Stimulated activated CD4-positive, alpha-beta T cell treated with anti-CD3 and anti-CD28 coated beads, Interleukin-15, amount 100 ng/mL, for 48 hours (primary cell): ENCODE measurements at places on chromosomes 5 and 9.

DNA sequence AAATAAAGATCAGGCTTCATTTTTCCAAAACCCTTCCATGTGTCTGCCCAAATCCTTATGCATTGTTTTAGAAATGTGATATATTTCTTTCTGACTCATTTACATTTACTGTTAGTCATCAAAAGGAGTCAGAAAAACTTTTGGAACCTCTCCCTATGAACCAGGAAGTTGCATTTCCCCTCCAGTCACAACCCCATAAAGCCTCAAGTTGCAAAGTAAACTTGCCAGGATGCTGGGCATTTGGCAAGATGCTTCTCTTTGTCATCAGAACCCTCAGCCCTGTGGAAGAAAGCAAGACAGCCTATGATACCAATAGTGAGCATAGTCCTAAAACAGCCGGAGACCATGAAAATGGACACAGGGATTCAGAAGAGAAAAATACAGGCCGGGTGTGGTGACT, 84.2 kb downstream of the MUSK start:
- DNase-seq, result no peak

DNA sequence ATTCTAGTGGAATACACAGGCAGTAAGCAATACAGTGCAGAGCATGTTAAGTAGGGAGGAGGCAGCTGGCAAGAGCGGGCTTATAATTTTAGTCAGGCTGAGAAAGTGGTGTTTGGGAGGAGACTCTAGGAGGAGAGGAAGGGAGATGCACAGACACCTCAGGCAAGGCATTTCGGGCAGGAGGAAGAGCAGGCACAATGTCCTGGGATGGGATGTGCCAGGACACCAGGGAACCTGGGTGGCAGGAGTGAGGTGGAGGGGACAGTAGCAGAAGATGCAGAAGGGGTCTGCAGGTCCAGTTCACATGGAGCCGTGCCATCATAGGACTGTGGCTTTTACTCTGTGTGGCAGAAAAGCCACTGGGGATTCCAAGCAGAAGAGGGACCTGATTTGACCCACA, 143.7 kb upstream of the FSTL4 start:
- DNase-seq, result no peak

DNA sequence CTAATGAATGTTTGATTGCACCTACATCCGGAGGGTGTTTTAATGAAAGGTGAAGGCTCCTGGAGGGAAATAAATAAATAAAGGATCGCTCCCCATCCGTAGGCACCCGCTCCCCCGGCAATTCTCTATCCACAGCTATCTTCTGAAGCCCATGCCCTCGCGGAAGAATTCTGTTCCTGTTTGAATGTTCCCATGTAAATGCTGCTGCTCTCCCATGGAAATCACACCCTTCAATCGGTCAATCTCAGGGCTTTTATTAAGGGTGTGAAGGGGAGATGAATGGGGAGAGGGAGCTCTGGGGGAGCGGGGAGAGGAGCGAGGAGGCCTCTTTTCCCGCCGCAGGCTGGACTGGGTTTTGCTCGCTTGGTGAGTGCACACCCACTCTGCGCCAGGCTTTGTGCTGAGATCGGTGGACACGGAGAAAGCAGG, 21.1 kb upstream of the ARAP3 start:
- no peak for DNase-seq

GRCh38 chr9:137376386-137376785, 46.6 kb downstream of the EXD3 start:
- no peak for DNase-seq

DNA sequence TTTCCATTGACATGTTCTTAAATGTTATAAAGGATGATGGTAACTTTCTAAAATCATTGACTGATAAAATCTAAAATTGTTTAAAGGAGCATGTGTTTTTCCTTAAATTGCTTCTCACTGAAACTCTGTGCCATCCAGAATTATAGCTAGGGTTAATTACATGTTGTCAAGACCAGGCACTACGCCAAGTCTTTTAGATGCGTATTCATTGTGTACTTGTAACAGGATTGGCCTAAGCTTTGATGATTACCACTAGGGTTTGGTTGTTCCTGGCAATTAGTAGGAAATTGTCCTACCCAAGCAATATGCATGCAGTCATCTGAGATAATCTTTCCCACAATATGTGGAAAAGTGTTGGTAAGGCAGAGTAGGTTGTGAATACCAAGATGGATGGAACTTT, 43.8 kb downstream of the PRKACG start:
- no peak for DNase-seq

DNA sequence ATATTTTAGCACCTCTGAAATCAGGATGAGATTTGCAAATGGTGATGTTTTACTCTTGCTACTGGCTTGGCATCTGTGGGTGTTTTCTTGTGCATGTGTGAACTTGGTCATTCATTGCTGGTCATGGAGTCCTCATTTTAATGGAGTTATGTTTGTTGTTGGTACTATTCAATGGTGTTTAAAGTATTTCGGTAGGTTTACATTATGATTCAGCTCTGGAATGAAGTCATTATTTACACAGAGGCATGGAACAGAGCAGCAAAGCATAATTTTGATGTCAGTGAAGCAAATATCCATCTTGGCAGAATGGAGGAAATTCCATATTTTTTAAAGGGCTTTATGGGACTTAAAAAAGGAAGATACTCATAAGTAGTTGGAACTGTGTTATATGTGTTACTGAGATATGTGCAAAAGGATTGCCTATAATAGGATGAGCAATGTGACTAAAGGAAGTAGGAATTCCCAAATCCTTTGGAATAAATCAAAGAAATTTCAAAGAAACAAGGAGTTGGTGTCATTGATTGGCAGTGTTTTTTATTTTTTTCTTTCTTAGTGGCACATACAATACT, 147.4 kb downstream of the ACTBL2 start:
- no peak for DNase-seq

- DNase-seq, result no peak
Measured at GRCh38 chr9:133787754-133788025, 49.5 kb upstream of the SARDH start.

DNA sequence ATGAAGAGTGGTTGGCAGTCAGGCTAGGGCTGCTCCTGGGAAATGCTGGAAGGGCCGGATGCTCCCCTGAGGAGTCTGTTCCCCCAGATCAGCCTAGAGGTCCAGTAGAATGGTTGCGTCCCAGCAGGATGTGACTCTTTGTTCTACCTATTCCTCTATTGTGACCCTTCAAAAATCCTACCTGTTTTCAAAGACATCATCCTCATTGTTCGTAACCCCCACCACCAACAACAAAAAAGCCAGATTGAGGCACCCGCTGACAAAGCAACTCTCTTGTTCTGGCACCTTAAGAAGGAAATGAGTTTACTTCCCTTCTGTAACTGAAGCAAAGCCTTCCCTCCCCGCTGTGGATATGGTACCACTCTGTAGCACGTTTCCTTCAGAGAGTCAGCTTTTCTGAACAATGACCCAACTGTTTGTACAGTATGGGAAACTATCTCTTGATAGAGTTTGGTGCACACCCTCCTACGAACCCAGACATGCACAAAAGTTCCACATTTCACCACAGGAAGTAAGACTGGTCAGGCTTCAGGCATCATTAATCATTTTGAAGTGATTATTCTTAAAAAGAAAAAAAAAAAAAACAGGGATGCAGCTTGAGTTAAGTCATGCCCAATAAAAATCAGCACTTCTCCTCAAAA, 207.2 kb downstream of the ENC1 start:
- no peak for DNase-seq

- DNase-seq, result no peak
Measured at GRCh38 chr9:131214286-131214856, 61.9 kb downstream of the FAM78A start.

- no peak for DNase-seq
Measured at GRCh38 chr9:83280268-83280667, 217.3 kb upstream of the RASEF start.

DNA sequence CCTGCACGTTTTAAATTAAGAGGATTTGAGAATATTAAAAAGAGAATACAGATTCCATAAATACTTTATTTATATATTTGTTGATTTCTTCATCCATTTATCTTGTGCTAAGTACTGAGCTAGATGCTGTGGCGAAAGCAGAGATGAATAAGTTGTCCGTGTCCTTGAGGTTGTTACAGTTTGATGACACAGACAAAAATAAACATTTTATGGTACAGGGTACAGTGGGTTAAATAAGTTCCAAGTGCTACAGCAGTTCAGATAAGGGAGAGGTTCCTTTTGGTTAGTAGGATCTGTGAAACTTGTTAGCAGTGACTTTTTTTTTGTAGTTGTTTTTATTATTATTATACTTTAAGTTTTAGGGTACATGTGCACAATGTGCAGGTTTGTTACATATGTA, 50.2 kb downstream of the MACIR start:
- no peak for DNase-seq
